Parietal lobe (tissue), 2 donors: ENCODE measurements at places on chromosomes 13 and 19. TPM values are rescaled to one million over a fixed set of nuclear protein-coding genes. Genes with fewer than 3 reads are reported as not detected.

The OLFM2 gene
- total RNA-seq = 153 TPM

The MCEMP1 gene
- total RNA-seq = not detected

The TMEM150B gene
- total RNA-seq = not detected

The CLC gene
- total RNA-seq = not detected

The KLK3 gene
- total RNA-seq = not detected

The ZNF418 gene
- total RNA-seq = 65.7 TPM

The ZNF66 gene
- 76.4 TPM for total RNA-seq

The MTRF1 gene
- total RNA-seq = 21.6 TPM

The GFY gene
- total RNA-seq = not detected

The NLRP12 gene
- total RNA-seq = not detected

The TMEM161A gene
- total RNA-seq = 9.1 TPM

The RAB20 gene
- total RNA-seq = 2.2 TPM

The ZSCAN4 gene
- not detected for total RNA-seq

The ZNF845 gene
- 21.3 TPM for total RNA-seq

The CACNG7 gene
- 10.3 TPM for total RNA-seq

The ZNF576 gene
- 9.7 TPM for total RNA-seq

The ZNF626 gene
- 42.3 TPM for total RNA-seq

The LILRB1 gene
- not detected for total RNA-seq

The ZNF473 gene
- total RNA-seq = 16.0 TPM

The PINLYP gene
- total RNA-seq = 14.4 TPM
